Activated effector memory CD4-positive, alpha-beta T cell treated with anti-CD3 and anti-CD28 coated beads, Interleukin-2, amount 50 U/mL, for 16 hours (primary cell): ENCODE measurements at places on chromosomes 5 and 9.

DNA sequence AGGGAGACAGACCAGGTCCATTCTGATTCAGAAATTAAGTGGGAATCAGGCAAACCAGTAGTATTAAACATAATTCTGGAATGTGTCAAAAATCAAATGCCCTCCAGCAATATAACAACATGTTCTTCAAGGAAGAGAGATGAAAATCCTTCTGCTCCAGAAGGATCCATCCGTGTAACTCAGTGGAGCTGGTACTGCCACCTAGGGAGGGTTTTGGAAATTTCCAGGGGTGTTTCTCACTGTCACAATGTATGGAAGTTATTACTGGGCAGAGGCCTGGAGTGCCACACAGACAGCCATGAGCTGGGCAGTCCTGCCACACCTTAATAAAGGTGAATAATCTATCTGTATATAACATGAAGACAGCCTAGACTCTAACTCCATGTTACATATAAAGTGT, 87.5 kb downstream of the TTLL11 start:
- DNase-seq, result no peak

- no peak for DNase-seq
These were observed 3.3 kb downstream of the DOCK8 start for GRCh38 chr9:217950-218349.

DNA sequence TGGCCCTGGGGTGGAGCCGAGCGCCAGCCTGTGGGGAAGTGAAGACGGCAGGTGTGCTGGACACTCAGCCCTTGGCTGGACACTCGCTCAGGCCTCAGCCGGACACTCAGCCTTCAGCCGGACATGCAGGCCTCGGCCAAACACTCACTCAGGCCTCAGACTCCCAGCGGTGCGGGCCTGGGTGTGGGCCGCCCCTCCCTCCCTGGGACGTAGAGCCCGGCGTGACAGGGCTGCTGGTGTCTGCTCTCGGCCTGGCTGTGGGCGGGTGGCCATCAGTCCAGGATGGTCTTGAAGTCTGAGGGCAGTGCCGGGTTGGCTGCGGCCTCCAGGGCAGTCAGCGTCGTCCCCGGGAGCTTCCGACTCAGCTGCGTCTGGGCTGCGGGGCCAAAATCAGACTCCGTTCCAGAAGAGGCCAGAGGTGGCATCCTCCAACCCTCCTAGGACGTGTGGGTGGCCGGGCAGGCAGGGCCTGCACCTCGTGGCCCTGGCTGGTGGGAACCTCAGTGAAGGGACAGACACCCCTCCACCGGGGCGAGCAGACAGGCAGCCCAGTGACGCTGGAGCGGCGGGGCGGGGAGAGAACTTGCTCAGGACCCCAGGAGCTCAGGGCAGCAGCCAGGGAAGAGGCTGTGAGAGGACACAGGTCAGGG, 28.4 kb downstream of the SLC6A18 start:
- DNase-seq, result no peak

DNA sequence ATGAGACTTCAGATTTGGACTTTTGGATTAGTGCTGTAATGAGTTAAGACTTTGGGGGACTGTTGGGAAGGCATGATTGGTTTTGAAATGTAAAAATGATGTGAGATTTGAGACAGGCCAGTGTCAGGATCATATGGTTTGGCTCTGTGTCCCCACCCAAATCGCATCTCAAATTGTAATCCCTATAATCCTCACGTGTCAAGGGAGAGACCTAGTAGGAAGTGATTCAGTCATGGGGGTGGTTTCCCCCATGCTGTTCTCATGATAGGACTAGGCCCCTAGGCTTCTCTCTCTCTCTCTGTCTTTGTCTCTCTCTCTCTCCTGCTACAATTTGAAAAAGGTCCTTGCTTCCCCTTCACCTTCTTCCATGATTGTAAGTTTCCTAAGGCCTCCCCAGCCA, 473.3 kb upstream of the CD180 start:
- no peak for DNase-seq

DNA sequence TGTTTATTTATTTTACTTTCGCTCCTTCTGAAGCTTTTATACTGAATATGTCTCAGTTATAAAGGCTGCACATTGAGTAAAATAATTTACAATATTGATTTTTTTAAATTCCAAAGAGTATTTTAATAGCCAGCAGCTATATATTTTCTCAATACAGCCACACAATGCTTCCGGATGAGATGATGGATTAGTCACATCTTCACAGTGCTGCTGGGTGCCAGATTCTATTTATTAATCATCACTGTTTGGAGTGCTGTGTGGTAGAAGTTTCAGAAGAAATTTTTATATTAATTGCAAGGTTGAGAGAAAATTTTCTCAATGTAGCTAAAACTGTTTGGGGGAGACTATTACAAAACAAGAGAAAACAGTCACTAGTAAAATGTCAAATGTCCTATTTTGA, 989.8 kb downstream of the TLE4 start:
- DNase-seq, result no peak

DNA sequence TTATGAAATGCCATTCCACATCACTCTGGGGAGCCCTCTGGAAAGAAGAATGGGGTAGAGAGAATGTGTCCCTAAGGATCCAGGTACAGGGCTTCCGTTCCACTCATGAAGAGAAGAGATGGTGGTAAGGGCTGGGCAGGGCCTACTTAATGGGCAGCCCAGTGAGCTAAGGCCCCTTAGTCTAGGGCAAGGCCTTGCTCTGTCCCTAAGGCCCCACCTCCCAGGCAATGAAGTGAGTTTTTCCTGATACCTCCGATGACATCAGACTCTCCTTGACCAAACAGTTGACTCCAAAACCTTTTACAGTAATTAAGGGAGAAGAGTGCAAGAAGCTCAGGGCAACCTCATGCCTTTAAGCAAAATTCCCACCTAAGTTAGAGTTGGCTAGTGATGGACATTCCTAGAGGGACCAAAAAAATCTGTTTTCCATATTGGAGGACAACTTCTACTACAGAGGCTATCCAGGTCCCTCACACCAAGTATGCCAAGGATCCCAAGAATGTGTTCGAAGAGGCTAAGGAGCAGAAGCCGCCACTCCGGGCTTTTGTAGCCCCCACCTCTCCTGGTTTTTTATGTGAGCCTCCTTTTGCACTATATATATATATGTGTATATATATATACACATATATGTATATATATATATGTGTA, 5.9 kb downstream of the KLF9 start:
- no peak for DNase-seq

GRCh38 chr9:18720691-18721090, 246.7 kb downstream of the ADAMTSL1 start:
- no peak for DNase-seq

DNA sequence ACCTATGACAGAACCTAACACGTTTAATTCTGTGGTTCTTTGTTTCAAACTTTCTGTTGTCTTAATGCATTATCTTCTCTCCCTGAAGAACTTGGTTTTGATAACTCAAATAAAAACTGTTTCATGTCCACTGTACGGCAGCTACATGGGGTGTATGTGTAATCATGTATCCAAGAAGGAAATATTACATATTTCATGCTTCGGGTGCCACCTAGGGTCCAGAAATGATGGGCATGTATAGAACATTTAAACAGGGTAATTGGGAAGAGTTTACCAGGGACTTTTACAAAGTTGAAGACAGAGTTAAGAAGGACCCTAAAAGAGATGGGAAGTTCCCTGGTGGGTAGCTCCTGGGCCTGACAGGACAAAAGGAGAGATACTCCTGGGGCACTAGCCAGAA, 291.3 kb downstream of the FBXL7 start:
- no peak for DNase-seq

GRCh38 chr5:154850255-154851062, at the start of gene FAXDC2:
FAXDC2 (minus strand) TSS chr5:154850603; CDS start chr5:154838178, 12,425 bp downstream.
- peak; percentile 25 for DNase-seq

DNA sequence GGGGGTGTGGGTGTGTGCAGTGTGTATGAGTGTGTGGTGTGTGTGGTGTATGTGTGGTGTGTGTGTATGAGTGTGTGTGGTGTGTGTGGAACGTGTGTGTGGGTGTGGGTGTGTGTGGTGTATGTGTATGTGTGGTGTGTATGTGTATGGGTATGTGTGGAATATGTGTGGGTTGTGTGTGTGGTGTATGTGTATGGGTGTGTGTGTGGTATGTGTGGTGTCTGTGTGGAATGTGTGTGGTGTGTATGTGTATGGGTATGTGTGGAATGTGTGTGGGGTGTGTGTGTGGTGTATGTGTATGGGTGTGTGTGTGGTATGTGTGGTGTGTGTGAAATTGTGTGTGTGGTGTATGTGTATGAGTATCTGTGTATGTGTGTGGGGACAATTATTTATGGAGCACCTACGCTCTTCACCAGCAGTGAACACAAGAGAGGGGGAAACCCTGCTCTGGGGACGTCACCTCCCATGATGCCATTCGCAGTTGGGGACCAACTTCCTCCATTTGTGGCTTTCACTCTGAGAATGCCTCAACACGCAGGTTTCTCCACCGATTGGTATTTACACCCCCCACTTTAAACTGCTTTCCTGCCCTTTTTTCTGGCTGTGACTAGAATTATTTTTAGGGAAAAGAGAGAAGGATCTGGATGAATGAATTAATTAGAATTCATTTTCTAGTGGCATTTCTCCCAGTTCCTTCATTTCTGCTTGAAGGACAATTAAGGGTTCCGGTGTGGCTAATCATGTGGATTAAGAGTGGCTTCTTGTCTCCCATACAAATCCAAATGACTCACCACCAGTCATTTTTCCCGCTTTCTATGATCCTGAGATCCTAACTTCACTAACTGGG, 238.1 kb downstream of the ROR2 start:
- DNase-seq, result peak; percentile 79

DNA sequence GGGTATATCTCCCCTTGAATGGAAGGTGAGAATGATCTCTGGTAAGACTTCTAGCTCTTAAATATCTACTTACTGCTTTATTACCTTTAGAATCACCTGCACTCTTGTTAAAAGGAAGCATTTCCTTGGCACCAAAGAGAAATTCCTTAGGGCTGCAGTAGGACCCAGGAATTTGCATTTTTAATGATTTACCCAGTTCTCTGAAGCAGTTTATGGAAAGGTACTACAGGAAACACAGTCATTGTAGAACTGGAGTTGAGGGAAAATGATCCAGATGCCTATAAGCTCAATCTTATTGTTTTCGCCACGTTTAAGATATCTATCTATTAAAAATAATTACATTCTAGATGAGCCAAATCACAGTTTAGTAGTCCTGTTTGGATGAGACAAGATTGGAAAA, 9.5 kb upstream of the C9 start:
- DNase-seq, result no peak

- DNase-seq, result no peak
These were observed 9.7 kb upstream of the OBP2A start for GRCh38 chr9:135536216-135536615.
